ENCODE measurements at places on chromosomes 5 and 9.
A peak's percentile ranks its signal among the peaks of the same experiment; 100 is the strongest.

DNA sequence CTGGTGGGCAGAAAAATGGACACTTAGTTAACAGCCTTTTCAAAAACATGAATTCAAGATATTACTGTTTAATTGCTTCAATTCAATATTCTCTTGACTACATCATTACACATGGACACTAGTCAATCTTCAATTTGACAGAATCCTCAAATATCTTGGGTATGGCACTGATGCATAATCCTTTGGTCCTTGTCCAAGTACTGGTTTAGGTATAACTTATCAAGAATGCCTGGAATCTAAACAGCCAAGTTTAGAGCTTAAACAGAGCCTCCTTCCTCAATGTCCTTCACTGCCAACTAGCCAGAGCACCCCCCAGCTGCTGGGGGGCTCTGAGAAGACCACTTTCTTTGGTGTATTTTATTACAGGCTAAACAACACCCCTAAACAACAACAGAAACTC lies 61.6 kb upstream of the ERCC6L2 start:
- DNase-seq: no peak

- no peak for DNase-seq
These were observed 27.3 kb downstream of the GZMK start for GRCh38 chr5:55051357-55051756.

- DNase-seq: no peak
These were observed 523.1 kb downstream of the CHSY3 start for GRCh38 chr5:130427222-130427955.

- no peak for DNase-seq
These were observed 633.2 kb upstream of the RORB start for GRCh38 chr9:73863924-73864323.

DNA sequence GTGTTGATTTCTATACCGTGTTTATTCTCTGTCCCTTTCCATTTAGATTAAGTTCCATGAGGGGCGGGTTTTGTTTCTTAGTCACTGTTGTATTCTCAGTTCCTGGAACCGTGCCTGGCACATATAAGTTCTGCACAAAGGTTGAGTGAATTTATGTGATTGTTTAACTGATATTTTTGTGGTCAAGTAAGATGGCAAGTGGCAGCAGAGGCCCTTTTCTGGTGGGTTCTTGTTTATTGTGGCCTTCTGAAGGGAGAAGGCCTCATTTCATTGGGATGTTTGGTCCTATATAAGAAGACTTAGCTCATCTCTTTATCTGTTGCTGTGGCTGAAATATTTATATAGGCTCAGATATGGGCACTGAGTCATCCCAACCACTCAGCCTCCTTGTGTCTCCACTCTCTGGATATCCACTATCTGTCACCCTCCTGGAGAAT lies 262.5 kb downstream of the PSAT1 start:
- no peak for DNase-seq

DNA sequence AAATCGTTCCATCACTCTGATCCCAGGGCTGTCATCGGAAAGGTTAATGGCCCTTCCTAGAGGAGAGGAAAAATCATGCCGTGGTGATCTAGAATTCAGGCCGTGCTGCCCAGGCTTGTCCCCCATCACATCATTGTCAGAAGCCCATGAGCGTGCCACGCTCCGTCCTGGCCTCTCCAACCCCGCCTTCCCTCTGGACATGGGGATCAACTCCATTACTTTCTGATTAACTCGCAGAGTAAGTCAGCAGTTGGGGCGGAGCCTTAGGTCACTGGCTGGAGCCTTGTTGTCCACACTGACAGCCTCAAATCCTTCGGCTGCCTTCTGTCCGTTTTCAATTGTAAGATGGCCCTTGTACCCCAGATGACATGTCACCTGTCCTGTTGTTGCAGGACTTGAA lies 75.0 kb downstream of the MVB12B start:
- no peak for DNase-seq

DNA sequence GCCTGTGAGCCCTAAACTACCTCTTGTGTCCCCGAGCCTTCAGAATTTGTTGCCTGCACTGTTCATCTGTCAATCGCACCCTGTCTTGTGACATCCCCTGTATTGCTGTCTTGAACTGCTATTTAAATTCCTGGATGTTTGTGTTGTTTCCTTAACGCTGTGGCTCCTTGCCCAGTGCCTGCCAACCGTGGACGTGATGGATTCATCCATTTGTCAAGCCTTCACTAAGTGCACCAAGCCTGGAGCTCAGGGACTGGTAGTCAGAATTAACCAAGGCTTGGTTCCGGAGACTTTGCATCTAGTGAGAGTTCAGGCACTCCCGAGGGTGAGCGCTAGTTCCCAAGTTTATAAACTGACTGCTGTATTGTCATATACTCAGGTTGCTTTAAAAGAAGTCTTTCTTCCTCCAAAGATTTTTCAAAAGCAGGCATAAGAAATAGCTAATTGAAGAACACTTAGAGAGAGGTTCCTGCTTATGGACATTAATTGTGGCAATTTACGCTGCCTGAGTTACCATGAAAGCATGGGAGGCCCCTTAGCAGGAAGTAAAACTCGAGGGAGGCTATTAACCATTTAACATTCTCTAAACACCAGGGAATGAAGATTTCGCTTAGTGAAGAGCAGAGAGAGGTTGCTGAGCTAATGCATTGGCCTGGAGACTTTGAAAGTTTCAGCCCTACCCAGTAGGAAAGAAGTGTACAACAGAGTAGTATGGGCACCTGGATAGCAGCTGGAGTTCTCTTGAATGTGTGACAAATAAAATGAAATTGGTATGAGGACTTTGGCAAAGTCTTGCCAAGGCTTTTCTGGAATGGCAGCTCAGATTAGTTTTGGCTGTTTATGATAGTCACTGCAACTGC lies 29.0 kb downstream of the RGS3 start:
- no peak for DNase-seq

DNA sequence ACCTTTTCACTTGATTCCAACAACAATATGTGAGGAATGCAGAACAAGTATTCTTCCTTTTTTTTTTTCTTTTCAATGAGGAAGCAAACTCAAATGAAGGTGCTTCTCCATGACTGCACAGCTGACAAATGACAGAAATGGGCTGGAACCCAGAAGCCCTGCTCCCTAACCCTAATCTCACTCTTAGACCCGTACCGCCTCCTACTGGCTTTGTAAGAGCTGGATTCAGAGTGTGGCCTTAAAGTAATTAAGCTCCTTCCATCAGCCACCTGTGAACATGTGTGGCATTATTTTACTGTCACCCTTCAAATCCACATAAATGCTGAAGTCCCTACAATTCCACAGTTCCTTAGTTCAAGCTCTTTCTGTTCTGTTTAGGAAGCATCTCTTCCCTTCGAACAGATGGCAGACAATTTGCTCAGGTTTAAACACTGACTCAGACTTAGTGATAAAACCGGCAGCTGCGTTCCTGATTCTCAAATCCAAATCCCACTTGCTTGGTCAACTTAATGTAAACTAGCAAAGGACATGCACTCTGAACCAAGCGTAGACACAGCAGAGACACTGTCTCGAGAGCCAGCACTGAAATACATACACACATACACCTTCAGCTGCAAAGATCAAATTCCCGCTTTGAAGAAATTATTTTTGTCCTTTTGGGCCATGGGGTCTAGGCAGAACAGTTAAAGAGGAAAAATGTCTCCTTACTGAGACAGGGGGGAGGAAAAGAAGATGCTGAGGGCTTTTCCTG lies 316.7 kb upstream of the TLE4 start:
- DNase-seq: no peak

DNA sequence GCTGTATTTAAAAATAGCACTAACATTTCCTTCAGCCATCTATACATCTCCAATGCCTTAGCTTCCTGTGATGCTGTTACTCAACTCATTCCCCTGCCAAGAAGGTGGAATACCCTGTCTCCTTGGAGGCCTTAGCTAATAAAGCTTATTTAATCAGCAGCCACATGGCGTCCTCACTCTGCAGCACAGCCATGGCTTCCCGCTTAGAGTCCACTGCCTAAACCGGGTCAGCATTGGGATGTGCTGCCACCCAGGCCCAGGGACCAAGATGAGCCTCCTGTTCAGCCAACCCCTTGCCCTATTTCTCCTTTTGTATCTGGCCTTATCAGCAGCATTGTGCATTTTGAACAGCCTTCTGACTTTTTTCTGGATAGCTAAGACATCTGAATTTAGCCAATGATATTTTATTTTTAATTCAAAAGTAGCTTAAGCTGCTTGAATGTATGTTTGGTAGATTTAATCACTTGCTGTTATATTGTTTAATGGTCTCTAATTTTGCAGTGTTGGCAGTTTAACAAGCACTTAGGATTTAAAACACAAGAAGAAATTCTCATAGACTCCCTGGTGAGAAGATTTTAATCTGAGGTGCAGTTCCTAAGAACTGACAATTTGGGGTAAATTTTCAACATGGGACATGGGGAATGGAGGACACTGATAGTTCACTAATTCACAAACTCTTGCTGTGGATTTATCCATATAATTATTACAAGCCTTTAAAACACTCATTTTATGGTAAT lies 113.0 kb downstream of the RPS23 start:
- DNase-seq: no peak

GRCh38 chr5:59346514-59346913 lies 547.0 kb downstream of the PDE4D start:
- no peak for DNase-seq

GRCh38 chr5:129018837-129019236 lies 53.5 kb downstream of the SLC27A6 start:
- DNase-seq: no peak

- no peak for DNase-seq
These were observed 18.1 kb upstream of the EGFLAM start for GRCh38 chr5:38240212-38240611.

DNA sequence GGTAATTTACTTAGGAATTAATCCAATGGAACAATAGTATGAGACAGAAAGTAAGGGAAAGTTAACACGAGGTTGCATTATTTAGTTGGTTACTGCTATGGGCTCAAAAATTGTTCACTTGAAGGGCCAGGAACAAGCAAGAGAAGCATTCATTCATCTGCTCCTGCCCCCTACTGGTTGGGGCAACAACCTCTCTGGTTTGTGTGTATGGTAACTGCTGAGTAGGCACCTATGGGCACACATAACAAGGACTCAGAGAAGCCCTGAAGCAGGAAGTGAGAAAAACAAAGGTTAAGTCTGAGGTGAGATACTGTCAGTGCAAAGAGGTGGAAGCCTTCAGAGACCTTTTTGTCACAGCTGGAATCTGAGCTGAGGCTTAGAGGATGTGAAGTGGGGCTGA lies 34.4 kb upstream of the RANBP6 start:
- DNase-seq: peak; percentile 68

- DNase-seq: no peak
These were observed 943 bp upstream of the ZNF131 start for GRCh38 chr5:43119771-43120170.

GRCh38 chr9:479304-479970 lies 264.8 kb downstream of the DOCK8 start:
- no peak for DNase-seq

- DNase-seq: no peak
These were observed 31.1 kb upstream of the PPP3R2 start for GRCh38 chr9:101625876-101626275.

DNA sequence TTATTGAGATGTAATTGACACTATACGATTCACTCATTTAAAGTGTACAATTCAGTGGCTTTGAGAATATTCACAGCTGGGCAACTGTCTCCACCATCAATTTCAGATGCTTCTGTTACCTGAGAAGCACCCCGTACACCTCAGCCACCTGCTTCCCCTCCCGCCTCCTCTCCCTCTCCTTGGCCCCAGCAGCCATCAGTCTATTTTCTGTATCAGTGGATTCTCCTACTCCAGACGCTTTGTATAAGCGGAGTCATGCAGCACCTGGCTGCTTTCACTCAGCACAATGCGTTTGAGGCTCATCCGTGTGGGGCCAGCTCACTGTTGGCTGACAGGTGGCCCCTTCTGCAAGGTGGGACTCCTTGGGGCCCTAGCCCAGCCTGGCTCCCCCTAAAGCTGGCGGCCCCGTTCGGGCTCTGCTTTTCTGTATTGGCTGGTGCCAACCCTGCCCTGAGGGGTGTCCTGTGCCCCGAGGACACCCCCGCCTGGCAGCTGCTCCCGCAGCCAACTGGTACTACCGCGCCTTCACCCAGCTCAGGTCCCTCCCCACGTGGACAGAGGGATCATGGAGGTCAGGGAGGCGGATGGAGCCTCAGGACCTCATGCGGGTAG lies 124.4 kb upstream of the COL5A1 start:
- DNase-seq: no peak

- no peak for DNase-seq
These were observed 3.5 kb downstream of the SNCAIP start for GRCh38 chr5:122315521-122315920.

GRCh38 chr9:92764381-92764987 lies at the start of gene BICD2:
Gene BICD2 (minus strand): TSS chr9:92764833. CDS start chr9:92764744, 89 bp downstream.
- DNase-seq: no peak

DNA sequence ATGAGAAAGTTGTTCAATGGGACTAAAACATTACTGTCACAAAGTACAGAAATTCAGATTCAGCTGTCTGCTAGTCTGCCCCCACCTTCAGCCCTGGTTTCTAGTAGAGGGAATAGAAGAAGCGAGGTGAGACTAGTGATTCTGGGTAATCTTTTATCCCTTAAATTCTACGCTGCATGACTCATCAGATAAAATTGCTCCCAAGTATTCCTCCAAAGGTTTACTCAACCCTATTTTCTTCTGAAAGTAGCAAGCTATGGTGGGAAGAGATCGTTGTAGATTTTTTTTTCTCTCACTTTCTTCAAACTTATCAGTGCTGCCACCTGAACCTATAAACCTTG lies 318.9 kb upstream of the RIOK2 start:
- DNase-seq: no peak

DNA sequence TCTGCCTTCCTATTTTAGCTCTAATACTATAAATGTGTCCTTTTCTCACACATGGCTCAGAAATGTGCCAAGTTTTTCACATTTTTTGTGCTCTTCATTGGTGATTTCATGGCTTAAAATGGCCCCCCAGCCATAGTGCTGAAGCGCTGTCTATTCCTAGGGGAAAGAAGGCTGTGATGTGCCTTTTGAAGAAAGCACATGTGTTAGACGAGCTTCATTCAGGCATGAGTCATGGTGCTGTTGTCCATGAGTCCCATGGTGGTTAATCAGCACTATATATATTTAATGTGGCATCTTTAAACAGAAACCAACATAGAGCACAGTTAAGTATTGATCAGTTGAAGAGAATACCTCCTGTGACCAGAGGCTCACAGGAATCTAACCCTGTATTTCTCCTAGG lies 55.8 kb downstream of the PDE8B start:
- no peak for DNase-seq

DNA sequence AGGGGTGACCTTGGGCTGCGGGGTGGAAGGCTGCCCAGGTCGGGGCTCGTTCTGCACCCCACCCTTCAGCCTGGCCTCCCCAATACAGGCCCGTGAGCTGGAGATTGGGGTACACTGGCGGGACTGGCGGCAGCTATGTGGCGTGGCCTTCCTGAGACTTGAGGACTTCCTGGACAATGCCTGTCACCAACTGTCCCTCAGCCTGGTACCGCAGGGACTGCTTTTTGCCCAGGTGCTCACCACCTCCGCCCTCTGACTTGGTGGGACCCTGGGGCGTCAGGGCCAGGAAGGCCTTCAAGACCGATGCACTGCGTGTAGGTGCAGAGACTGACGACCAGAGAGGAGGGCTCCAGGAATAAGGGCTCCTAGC lies 10.5 kb downstream of the ZDHHC12 start:
- DNase-seq: no peak

Measured in GDM1 (cell line).